Kidney capillary endothelial cell (primary cell): ENCODE measurements at places on chromosomes 4 and X.

- DNase-seq = no peak
Observed at GRCh38 chrX:24026432-24026831, 554 bp downstream of the KLHL15 start.

- no peak for DNase-seq
Observed at GRCh38 chr4:37082912-37083311, 161.6 kb upstream of the NWD2 start.

- no peak for DNase-seq
Observed at GRCh38 chrX:153501530-153501929, 6.8 kb downstream of the BGN start.

- no peak for DNase-seq
Observed at GRCh38 chr4:30836231-30836630, 116.1 kb downstream of the PCDH7 start.

- no peak for DNase-seq
Observed at GRCh38 chr4:100895556-100896197, 377.9 kb upstream of the EMCN start.
